ENCODE measurements at places on chromosomes 5 and 9.

GRCh38 chr5:111121926-111122325 lies 29.8 kb downstream of the WDR36 start:
- DNase-seq, result no peak

GRCh38 chr9:36138496-36138895 lies 2.0 kb downstream of the GLIPR2 start:
- no peak for DNase-seq

DNA sequence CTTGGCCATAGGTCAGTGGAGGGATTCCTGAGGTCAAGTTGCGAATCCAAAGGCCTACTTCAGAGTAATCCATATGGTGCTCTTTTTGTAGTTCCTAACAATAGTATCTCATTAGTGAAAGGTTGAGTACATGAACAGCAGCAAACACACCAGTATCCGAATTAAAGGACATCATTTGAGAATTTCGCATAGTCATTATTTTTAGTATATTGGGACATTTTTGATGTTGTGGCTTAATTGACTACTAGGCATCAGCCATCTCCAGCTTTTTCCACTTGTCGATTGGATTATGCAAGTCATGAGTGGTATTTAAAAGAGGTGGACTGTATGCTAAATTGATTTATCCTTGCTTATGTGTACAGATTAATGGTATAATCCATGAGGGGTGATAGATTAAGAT lies 23.7 kb downstream of the MAP3K1 start:
- no peak for DNase-seq

GRCh38 chr5:125190232-125191087 lies 444.0 kb upstream of the ZNF608 start:
- no peak for DNase-seq

DNA sequence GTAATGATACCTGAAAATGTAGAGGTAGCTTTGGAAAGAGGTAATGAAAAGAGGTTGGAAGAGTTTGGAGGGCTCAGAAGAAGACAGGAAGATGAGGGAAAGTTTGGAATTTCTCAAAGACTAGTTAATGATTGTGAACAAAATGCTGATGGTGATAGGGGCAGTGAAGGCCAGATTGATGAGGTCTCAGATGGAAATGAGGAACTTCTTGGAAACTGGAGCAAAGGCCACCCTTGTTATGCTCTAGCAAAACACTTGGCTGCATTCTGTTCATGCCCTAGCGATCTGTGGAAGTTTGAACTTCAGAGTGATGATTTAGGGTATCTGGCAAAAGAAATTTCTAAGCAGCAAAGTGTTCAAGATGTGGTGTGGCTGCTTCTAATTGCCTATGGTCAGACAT lies 161.2 kb upstream of the SPEF2 start:
- DNase-seq, result no peak

DNA sequence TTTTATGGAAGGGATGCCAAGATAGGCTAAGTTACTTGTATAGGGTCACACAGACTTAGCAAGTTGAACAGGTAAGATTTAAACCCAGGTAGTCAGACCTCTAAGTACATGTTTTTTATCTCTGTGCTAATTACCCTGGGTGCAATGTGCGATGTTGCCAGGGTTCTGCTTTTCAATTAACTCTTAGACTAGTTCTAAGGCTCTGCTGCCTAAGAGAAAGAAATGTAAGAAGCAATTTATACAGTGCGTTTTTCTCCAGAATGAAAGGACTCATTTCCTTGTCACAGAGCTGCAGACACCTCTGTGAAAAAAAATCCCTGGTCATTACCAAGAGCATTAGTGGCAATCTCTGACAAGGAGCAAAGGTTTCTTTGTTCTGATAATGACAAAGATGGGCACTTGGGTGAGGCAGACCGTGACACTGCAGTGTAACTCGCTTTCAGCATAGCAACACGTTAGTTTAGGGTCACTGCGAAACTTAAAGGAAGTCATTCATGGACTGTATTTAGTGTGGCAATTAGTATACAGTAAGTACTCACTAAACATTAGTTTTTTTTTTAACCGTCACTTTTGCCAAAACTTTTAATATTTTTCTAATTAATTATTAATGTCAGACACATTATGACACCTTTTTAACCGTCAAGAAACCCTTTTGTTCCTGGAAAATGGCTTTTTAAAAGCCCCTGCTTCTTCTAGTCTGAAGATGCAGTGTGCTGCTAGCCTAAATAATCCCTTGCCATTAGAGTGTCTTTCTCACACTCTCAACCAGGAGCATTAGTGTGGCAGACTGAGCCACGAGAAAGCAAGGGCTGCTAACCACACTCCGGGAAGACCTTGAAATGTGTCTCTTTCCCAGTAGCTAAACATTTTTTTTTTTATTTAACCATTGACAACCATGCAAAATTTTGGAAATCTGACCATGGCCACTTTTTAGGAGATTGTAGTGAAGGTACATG lies 520.0 kb upstream of the C9orf72 start:
- DNase-seq, result no peak

- no peak for DNase-seq
Observed at GRCh38 chr5:181053488-181054121, 13.5 kb downstream of the BTNL9 start.

- DNase-seq, result no peak
Observed at GRCh38 chr5:32805971-32806638, 95.0 kb downstream of the NPR3 start.

GRCh38 chr5:78985725-78986223 lies 664 bp upstream of the ARSB start:
- DNase-seq, result peak; percentile 17

DNA sequence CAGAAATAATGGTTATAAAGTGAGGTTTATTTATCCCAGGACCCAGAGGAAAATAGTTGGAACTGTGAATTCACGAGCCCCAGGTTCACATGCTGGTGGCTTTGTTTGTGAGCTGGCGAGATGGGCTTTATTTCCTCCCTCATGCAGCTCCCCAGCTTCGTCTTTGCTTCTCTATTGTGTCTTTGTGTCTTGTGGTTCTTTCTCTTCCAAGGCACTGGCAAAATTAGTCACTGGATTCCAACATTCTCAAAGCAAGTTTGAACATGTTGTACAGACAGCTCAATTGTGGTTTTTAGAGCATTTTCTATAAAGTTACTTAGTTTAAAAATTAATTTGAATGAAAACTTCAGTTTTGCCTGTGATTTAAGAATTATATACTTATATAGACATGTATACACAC lies 7.2 kb downstream of the NDUFS6 start:
- no peak for DNase-seq

Measured in CD4-positive, alpha-beta T cell (primary cell).